Upper lobe of right lung (tissue), 1 donor: ENCODE measurements at places on chromosomes 11 and 22.

DNA sequence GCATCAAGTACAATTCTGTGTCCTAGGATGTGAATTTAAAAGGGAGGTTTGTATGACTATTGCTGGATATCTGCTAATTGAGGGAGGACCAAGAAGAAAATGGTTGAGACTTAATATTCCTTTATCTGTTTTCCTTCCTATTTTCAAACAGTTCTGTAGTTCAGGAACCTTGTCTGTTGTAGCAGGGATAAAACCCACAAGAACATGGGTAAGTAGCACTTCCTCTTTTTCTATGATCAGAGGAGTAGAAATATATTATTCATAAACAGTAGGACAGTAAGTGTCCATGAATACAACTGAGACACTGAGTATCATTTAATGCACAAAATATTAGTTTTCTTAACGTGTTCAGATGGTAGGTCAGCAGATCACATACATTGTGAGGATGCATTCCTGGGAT, 7.6 kb downstream of the MS4A3 start:
- no peak overlapping the region for H3K27ac ChIP-seq
- DNase-seq, result no peak
- H3K4me1 ChIP-seq, result no peaks in the 10 kb centered on the region
- no peaks in the 10 kb centered on the region for H3K27me3 ChIP-seq

DNA sequence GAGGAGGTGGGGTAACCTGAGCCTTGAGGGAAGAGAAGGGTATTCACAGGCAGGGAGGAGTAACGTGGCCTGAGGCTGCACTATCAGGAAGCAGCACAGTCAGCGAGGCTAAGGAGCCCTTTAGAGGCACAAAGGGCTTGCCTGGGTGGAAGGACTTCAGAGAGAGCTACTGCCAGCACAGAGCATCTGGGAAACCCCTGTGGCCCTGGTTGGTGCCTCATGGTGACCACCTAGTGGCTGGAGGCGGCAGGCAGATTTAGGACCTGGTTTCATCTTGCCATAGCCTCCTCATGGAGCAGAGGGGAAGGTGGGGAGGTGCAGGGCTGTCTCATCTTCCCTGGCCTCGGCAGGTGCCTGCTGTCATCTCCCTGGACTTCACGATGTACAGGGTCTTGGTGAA, 64.5 kb downstream of the MPPED1 start:
- no peaks in the 10 kb centered on the region for H3K36me3 ChIP-seq
- H3K27ac ChIP-seq, result no peak overlapping the region
- H3K27me3 ChIP-seq, result no peaks in the 10 kb centered on the region
- DNase-seq, result no peak

GRCh38 chr22:33194529-33195077, 136.4 kb upstream of the SYN3 start:
- H3K27me3 ChIP-seq, result no peaks in the 10 kb centered on the region
- no peak for DNase-seq
- no peaks in the 10 kb centered on the region for H3K4me1 ChIP-seq
- no peaks in the 10 kb centered on the region for H3K36me3 ChIP-seq
- H3K4me3 ChIP-seq, result no peak overlapping the region

DNA sequence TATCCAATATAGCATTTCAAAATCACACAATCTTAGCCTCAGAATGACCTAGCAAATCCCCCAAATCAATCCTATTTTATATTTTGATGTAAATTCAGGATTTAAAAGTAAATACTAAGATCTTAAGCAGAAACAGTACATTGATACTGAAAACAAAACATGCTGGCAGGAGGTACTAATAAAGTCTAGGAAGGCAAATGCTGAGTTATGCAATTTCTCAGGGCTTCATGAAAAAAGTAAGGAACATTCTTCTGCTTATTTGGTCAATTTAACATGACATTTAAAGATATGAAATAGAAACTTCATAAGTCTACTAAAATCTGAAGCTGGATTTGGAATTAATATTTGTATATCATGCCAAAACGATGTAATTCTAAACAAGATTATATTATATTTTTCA, 153.3 kb downstream of the SWAP70 start:
- no peak overlapping the region for H3K4me3 ChIP-seq
- peaks cover 4% of the 10 kb centered on the region for H3K4me1 ChIP-seq
- peaks cover 3% of the 10 kb centered on the region for H3K36me3 ChIP-seq
- no peak overlapping the region for H3K27ac ChIP-seq
- no peaks in the 10 kb centered on the region for H3K27me3 ChIP-seq

GRCh38 chr11:116221351-116221750, 551.4 kb downstream of the BUD13 start:
- no peaks in the 10 kb centered on the region for H3K27me3 ChIP-seq
- H3K36me3 ChIP-seq, result no peaks in the 10 kb centered on the region
- no peak overlapping the region for H3K27ac ChIP-seq
- H3K4me3 ChIP-seq, result no peak overlapping the region
- H3K4me1 ChIP-seq, result no peaks in the 10 kb centered on the region
- DNase-seq, result no peak

- peaks cover 14% of the 10 kb centered on the region for H3K4me1 ChIP-seq
- no peaks in the 10 kb centered on the region for H3K36me3 ChIP-seq
- peak overlapping the region; percentile 51 for H3K27ac ChIP-seq
- DNase-seq, result no peak
- H3K27me3 ChIP-seq, result no peaks in the 10 kb centered on the region
These were observed 68.1 kb downstream of the LRRC32 start for GRCh38 chr11:76602431-76602861.

GRCh38 chr22:43436868-43437267, 25.1 kb downstream of the MPPED1 start:
- DNase-seq, result peak; percentile 13
- H3K27ac ChIP-seq, result no peak overlapping the region
- no peaks in the 10 kb centered on the region for H3K36me3 ChIP-seq
- H3K27me3 ChIP-seq, result peaks cover 20% of the 10 kb centered on the region

DNA sequence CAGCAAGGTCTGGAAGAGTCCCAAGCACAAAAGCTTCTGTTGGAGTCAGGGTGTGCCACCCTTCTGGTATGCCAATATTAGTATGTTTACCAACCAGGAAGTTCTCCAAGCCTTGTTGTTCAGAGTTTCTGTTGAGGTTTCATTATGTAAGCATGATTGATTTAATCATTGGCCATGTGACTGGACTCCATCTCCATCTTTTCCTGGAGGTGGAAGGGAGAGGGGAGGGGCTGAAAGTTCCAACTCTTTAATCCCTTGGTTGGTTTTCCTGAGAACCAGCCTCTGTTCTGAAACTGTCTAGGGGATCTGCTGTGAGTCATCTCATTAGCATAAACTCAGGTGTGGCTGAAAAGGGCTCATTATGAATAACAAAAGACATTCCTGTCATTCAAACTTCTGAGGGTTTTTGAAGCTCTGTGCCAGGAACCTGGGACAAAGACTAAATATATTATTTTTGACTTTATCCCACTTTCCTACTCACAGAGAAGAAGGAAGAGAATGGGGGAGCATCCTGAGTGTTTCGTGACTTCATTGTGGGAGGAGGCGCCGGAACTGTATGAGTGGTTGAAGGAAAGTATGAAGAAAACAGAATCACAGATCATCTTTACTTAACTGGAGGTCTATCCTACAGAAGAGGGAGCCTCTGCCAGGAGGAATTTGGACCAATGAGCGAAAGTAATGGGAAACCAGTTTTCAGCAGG, 138.2 kb downstream of the NECTIN1 start:
- no peaks in the 10 kb centered on the region for H3K27me3 ChIP-seq
- no peaks in the 10 kb centered on the region for H3K36me3 ChIP-seq
- H3K27ac ChIP-seq, result no peak overlapping the region
- H3K4me3 ChIP-seq, result no peak overlapping the region

GRCh38 chr11:73647459-73648100, 1.2 kb downstream of the PLEKHB1 start:
- peak; percentile 96 for DNase-seq
- peak overlapping the region; percentile 39 for H3K4me3 ChIP-seq
- H3K27me3 ChIP-seq, result no peaks in the 10 kb centered on the region
- peaks cover 4% of the 10 kb centered on the region for H3K4me1 ChIP-seq
- H3K27ac ChIP-seq, result no peak overlapping the region
- no peaks in the 10 kb centered on the region for H3K36me3 ChIP-seq

DNA sequence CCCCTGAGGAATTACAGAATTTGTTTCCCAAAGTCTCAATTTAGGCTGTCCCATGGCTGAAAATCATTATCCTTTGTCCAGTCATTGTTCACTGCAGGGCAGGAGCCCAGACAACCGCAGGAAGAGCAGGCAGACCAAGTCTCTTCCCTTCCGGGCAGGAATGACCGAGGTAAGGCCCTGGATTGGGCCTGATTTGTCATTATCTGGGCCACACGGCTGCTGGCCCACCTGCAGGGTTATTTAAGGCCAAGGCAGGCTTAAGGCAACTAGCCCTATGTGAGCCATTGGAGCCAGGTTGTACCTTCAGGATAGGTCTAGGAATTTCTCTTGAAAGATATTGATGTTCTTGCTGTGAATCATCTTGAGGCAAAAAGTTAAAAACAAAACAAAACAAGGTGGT, 9.7 kb upstream of the IL10RA start:
- no peak overlapping the region for H3K27ac ChIP-seq
- no peaks in the 10 kb centered on the region for H3K27me3 ChIP-seq
- DNase-seq, result no peak
- H3K4me1 ChIP-seq, result peaks cover 32% of the 10 kb centered on the region

DNA sequence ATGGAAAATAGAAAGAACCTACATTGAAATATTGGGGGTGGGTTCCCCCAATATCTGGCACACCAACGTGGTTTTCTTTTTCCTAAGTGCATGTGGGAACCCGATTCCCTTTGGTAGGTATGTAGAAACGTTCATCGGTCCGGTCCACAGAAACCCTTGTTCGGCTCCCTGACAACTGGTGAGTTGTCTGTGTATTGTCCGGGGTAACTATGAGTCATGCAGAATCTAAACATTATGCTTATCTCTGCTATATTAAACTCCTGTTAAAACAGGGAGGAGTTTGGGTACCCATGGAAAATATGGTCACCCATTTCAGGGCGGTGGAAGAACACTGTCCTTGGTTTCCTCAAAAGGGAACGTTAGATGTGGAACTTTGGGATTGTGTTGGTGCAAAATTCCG, 25.1 kb upstream of the ALDH3B2 start:
- no peaks in the 10 kb centered on the region for H3K27me3 ChIP-seq
- no peak overlapping the region for H3K27ac ChIP-seq
- DNase-seq, result no peak
- no peak overlapping the region for H3K4me3 ChIP-seq

GRCh38 chr11:113271551-113272245, 42.7 kb upstream of the TTC12 start:
- H3K27me3 ChIP-seq, result no peaks in the 10 kb centered on the region
- no peak for DNase-seq
- H3K27ac ChIP-seq, result no peak overlapping the region
- H3K36me3 ChIP-seq, result no peaks in the 10 kb centered on the region
- H3K4me1 ChIP-seq, result no peaks in the 10 kb centered on the region

DNA sequence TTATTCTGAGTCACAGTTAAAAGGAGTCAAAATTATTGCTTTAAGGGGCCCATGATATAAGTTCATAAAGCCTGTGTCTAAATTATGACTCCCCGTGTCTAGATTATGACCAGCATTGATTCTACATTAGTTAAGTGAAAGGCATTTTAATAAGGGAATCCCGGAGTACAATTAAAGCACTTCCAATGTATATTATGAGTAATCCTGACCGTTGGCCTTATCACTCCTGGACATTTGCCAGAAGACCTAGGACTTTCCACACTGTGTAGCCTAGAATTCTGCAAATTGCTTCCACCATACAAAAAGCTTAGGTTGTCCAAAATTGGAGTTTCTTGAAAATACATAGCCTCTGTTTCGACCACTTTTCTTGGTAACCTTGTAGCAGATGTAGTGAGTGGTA, 1292.6 kb downstream of the LRRC4C start:
- DNase-seq, result no peak
- H3K4me1 ChIP-seq, result no peaks in the 10 kb centered on the region
- H3K27ac ChIP-seq, result no peak overlapping the region

- no peak overlapping the region for H3K4me3 ChIP-seq
- no peaks in the 10 kb centered on the region for H3K27me3 ChIP-seq
- H3K36me3 ChIP-seq, result no peaks in the 10 kb centered on the region
- H3K27ac ChIP-seq, result no peak overlapping the region
- no peaks in the 10 kb centered on the region for H3K4me1 ChIP-seq
These were observed 11.2 kb downstream of the LARGE1 start for GRCh38 chr22:33909075-33909458.

GRCh38 chr11:119578521-119579191, 150.3 kb downstream of the NECTIN1 start:
- no peak overlapping the region for H3K27ac ChIP-seq
- H3K36me3 ChIP-seq, result no peaks in the 10 kb centered on the region
- no peak overlapping the region for H3K4me3 ChIP-seq
- no peak for DNase-seq

GRCh38 chr11:128902515-128903066, 11.4 kb downstream of the KCNJ5 start:
- H3K4me3 ChIP-seq, result no peak overlapping the region
- DNase-seq, result no peak
- peaks cover 32% of the 10 kb centered on the region for H3K4me1 ChIP-seq
- no peak overlapping the region for H3K27ac ChIP-seq

DNA sequence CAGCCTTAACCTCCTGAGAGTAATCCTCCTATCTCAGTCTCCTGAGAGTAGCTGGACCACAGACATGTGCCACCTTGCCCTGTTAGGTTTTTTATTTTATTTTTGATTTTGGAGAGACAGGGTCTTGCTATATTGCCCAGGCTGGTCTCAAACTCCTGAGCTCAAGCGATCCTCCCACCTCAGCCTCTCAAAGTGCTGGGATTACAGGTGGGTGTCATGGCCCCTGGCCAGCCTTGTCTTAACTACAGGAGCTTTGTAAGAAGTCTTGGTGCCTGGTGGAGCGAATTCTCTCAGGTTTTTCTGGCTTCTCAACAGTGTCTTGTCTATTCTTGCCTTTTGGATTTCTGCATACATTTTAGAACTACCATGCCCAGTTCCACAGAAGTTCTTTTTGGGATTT, 546.4 kb downstream of the TBC1D22A start:
- H3K4me1 ChIP-seq, result no peaks in the 10 kb centered on the region
- no peaks in the 10 kb centered on the region for H3K36me3 ChIP-seq
- H3K27ac ChIP-seq, result no peak overlapping the region
- H3K27me3 ChIP-seq, result no peaks in the 10 kb centered on the region
- H3K4me3 ChIP-seq, result no peak overlapping the region
- no peak for DNase-seq

GRCh38 chr22:38572065-38572464, 2.1 kb upstream of the DMC1 start:
- no peak overlapping the region for H3K27ac ChIP-seq
- H3K4me1 ChIP-seq, result peaks cover 6% of the 10 kb centered on the region
- no peak for DNase-seq
- H3K4me3 ChIP-seq, result no peak overlapping the region
- no peaks in the 10 kb centered on the region for H3K36me3 ChIP-seq

DNA sequence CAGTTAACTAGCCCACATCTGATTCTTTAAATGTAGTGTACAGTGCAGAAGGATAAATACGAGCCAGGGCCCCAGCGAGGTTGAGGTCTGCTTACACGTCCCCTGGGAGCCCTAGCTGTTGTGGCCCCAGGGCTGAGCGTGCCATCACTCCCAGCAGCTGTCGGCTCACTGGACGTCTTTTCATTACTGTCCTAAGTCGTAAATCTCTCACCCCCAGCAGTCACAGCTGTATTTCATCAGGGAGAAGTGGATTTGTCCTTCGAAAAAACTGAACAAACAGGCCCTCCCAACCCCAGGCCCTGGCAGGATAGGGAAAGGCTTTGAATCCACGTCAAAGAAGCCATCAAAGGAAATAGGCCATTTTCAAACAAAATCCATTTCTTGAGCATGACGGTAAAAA, 110.4 kb upstream of the CSNK2A3 start:
- no peaks in the 10 kb centered on the region for H3K36me3 ChIP-seq
- DNase-seq, result no peak
- peaks cover 2% of the 10 kb centered on the region for H3K4me1 ChIP-seq
- H3K27me3 ChIP-seq, result no peaks in the 10 kb centered on the region
- no peak overlapping the region for H3K4me3 ChIP-seq

- no peak for DNase-seq
- peaks cover 7% of the 10 kb centered on the region for H3K4me1 ChIP-seq
- H3K27ac ChIP-seq, result no peak overlapping the region
- H3K4me3 ChIP-seq, result no peak overlapping the region
- H3K27me3 ChIP-seq, result no peaks in the 10 kb centered on the region
These were observed 17.8 kb upstream of the CSNK1E start for GRCh38 chr22:38335077-38335476.
